PC-9 (cell line): ENCODE measurements at places on chromosomes 5 and 9. TPM values are rescaled to one million over a fixed set of nuclear protein-coding genes. Genes with fewer than 3 reads are reported as not detected.
A peak's percentile ranks its signal among the peaks of the same experiment; 100 is the strongest.

GRCh38 chr9:116280529-116280928 lies 126.9 kb downstream of the PAPPA start:
- H3K4me3 ChIP-seq: no peak overlapping the region
- no peaks in the 10 kb centered on the region for H3K27me3 ChIP-seq
- H3K36me3 ChIP-seq: no peaks in the 10 kb centered on the region

DNA sequence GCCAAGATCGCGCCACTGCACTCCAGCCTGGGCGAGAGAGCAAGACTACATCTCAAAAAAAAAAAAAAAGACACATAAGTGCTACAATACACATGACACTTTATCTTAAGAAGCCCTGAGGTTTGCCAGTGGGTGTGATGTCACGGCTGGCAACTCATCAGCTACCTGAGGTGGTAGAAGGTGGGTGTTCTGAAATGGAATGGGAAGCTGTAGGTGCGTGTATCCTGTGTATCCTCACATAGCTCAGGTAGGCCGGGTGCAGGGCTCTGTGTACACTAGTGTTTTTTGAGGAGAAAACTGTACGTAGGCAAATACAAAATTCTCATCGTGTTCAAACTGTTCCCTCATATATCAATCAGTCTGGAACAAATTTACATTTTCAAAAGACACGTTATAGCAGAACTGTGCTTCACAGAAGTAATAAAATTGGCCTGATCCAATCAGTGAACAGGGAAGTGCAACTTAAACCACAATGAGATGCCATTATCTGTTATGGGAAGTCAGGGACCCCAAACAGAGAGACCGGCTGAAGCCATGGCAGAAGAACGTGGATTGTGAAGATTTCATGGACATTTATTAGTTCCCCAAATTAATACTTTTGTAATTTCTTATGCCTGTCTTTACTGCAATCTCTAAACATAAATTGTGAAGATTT lies 10.4 kb downstream of the BICD2 start:
- H3K27me3 ChIP-seq: no peaks in the 10 kb centered on the region
- no peak overlapping the region for H3K27ac ChIP-seq
- H3K4me1 ChIP-seq: no peaks in the 10 kb centered on the region
- H3K4me3 ChIP-seq: no peak overlapping the region
- H3K36me3 ChIP-seq: no peaks in the 10 kb centered on the region; the same call in 1 of the 2 replicates

DNA sequence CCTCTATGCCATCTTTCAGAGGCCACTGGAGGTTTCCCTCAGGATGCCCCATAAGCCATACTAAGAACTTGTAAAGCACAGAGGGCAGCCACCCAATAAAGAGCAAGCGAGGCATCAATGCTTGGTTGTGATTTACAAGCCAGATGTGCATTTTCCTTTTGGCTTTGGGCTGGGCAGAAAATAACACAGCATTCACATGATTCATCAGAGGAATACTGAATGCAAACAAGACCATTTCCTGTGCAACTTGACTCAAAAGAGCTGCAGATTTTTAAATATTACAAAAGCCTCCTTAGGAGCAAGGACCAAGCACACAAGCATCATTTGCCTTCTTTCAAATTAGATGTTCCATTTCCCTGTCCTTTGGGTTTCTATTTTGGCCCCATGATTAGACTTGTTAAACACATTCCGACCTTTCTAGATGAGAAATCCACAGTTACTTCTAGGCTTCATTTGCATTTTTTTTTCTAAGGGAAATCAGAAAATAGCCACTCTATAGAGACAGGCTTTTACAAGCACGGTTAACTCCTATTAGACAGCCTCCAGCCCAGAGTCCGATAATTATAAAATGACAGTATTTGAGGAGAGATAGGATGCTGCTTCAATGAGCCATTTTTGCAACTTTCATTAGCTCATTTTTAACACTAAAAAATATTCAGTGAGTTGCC lies 207.8 kb downstream of the SEMA5A start:
- DNase-seq: no peak
- H3K4me1 ChIP-seq: peaks cover 12% of the 10 kb centered on the region
- no peaks in the 10 kb centered on the region for H3K27me3 ChIP-seq
- H3K4me3 ChIP-seq: no peak overlapping the region

DNA sequence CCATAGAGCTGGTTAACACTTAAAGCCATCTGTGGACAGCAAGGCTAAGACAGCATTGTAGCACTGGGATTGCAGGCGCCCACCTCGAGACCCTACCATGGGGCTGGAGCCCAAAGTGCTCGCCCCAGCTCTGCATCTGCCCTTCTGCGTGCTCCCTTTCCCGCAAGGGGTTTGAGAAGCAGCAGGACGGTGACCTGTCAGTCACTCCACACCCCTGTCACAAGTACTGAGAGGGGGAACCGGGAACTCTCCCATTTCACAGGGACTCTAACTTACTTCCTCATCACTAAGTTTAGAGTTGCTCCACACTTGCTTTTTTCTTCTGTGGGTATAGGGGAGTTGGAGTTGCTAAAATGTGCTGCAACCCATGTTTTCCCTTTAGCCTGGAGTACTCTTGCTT lies 273.2 kb downstream of the SMARCA2 start:
- H3K27ac ChIP-seq: no peak overlapping the region
- no peaks in the 10 kb centered on the region for H3K27me3 ChIP-seq
- H3K36me3 ChIP-seq: no peaks in the 10 kb centered on the region
- no peak overlapping the region for H3K4me3 ChIP-seq

DNA sequence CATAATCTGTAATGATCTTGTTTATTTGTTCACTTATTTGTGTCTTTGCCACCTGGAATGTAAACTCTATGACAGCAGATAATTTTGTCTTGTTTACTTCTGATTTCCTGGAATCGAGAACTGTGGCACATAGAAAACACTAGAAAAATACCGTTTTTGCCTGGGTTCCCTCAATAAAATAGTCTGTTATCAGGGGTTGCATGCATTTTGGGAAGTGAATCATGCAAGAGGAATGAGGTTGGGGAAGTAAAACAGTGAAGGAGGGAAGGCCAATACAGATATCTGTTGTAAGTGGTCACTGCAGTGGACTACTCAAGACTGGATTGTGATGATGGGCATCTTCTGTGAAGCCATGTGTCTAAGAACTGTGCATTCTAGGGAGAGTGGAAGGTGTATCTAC lies 45.2 kb upstream of the IL6ST start:
- H3K4me3 ChIP-seq: no peak overlapping the region
- H3K36me3 ChIP-seq: no peaks in the 10 kb centered on the region
- peaks cover 13% of the 10 kb centered on the region for H3K4me1 ChIP-seq

NUTM2G gene
- total RNA-seq: not detected in 2 replicates

ELOVL7 gene
- total RNA-seq: 17.2 and 24.3 TPM in 2 replicates

GABRP gene
- total RNA-seq: 2.1 and 5.2 TPM in 2 replicates

PCDHA2 gene
- not detected in 2 replicates for total RNA-seq

- H3K4me3 ChIP-seq: no peak overlapping the region
- no peak overlapping the region for H3K27ac ChIP-seq
- H3K27me3 ChIP-seq: no peaks in the 10 kb centered on the region
- no peak for DNase-seq
These were observed 42.1 kb downstream of the LRRTM2 start for GRCh38 chr5:138833080-138833479.

C5orf52 gene
- total RNA-seq: not detected in 2 replicates

DNA sequence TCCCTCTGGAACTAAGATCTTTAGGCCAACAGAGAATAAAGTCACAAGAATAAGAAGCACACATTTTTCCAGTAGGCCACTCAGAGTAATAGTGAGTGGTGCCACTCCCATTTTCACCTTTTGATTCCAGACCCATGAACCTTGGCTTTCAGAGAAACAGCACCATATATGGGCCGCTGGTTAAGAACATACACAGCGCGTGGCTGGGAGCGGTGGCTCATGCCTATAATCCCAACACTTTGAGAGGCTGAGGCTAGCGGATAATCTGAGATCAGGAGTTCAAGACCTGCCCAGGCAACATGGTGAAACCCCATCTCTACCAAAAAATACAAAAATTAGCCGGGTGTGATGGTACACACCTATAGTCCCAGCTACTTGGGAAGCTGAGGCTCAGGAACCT lies 15.6 kb upstream of the PTGES start:
- H3K4me3 ChIP-seq: no peak overlapping the region
- H3K4me1 ChIP-seq: peaks cover 21% of the 10 kb centered on the region
- H3K36me3 ChIP-seq: no peaks in the 10 kb centered on the region
- no peaks in the 10 kb centered on the region for H3K27me3 ChIP-seq

NTNG2 gene
- not detected in 2 replicates for total RNA-seq

SLC6A18 gene
- total RNA-seq: not detected in 2 replicates

STK32A gene
- total RNA-seq: not detected in 2 replicates

PRUNE2 gene
- 0.20 TPM in 1 of 2 replicates, not detected in the other for total RNA-seq

KIF24 gene
- total RNA-seq: 4.5 and 6.9 TPM in 2 replicates

CTXN3 gene
- not detected in 2 replicates for total RNA-seq

DNA sequence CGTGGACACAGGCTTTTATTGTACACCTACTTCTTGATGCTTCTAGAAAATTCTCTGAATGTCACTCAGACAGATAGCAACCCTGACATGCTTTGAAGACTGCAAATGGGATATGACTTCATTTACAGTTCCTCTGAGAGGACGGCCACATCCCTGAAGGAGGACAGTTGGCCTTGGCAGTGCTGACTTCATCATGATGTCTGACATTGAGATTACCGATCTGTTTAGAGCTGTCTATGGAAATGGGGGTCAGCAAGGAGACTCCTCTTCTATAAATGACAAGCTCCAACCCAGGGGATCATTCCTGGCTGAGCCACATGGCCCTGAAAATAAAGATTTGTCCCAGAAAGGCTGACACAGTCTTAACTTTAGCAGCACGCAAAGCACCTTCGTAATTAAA lies 75.8 kb downstream of the NUDT12 start:
- H3K27me3 ChIP-seq: no peaks in the 10 kb centered on the region
- no peaks in the 10 kb centered on the region for H3K36me3 ChIP-seq
- no peaks in the 10 kb centered on the region for H3K4me1 ChIP-seq
- DNase-seq: no peak
- no peak overlapping the region for H3K27ac ChIP-seq

DNA sequence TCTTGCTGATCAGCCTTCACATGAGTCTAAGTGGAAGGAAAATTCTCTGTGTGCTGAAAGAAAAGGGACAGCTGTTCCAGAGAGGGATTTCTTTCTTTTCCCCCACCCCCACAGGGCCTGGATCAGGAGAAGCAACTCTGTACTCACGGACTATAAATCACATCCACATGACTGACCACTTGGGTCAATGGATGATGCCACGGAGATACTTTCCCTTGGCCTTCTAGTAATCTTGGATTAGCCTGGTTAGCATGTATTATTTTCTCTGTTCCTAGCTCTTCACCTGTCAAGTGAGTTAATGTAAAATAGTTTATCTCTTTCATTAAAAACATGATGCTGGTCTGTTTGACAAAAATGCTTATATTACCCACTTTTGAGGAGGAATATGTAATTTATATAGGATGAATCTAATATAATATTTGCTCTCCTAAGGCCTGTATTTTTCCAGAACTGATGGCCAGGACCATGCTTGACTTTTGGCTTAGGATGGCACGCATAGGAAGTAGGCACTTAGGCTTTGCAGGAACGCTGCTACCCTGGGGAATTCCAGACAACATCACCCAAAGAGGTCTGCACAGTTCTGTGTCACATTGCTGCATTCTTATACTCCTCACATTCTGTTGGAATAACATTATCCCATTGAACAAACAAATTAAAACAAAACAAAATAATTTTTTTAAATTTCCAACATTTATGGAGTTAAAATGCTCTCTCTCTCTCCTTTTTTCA lies 892.1 kb downstream of the TLE1 start:
- H3K4me1 ChIP-seq: no peaks in the 10 kb centered on the region
- H3K27ac ChIP-seq: no peak overlapping the region
- no peaks in the 10 kb centered on the region for H3K27me3 ChIP-seq
- H3K4me3 ChIP-seq: no peak overlapping the region

LECT2 gene
- not detected in 2 replicates for total RNA-seq

GRCh38 chr5:10393491-10393890 lies 40.0 kb downstream of the MARCHF6 start:
- H3K4me1 ChIP-seq: no peaks in the 10 kb centered on the region
- peaks cover 58% of the 10 kb centered on the region for H3K36me3 ChIP-seq
- DNase-seq: no peak

DNA sequence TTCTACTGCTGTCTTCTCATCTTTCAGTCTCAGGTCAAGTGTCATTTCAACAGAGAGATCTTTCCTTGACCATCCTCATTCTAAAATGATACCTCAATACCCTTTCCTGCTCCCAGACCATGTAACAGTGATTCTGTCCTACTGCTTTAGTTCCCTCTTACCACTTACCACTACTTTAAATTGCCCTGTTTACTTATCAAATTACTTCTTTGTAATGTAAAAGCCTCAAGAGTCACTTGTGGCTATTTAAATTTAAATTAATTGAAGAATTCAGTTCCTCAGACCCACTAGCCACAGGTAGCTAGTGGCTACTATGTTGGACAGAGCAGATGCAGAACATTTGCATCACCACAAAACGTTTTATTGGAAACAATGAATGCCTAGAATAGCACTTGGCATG lies 217.3 kb downstream of the ADAMTS6 start:
- no peaks in the 10 kb centered on the region for H3K4me1 ChIP-seq
- no peak overlapping the region for H3K27ac ChIP-seq
- H3K4me3 ChIP-seq: no peak overlapping the region
- H3K36me3 ChIP-seq: no peaks in the 10 kb centered on the region
- H3K27me3 ChIP-seq: no peaks in the 10 kb centered on the region

TEK gene
- total RNA-seq: not detected in 2 replicates

DNA sequence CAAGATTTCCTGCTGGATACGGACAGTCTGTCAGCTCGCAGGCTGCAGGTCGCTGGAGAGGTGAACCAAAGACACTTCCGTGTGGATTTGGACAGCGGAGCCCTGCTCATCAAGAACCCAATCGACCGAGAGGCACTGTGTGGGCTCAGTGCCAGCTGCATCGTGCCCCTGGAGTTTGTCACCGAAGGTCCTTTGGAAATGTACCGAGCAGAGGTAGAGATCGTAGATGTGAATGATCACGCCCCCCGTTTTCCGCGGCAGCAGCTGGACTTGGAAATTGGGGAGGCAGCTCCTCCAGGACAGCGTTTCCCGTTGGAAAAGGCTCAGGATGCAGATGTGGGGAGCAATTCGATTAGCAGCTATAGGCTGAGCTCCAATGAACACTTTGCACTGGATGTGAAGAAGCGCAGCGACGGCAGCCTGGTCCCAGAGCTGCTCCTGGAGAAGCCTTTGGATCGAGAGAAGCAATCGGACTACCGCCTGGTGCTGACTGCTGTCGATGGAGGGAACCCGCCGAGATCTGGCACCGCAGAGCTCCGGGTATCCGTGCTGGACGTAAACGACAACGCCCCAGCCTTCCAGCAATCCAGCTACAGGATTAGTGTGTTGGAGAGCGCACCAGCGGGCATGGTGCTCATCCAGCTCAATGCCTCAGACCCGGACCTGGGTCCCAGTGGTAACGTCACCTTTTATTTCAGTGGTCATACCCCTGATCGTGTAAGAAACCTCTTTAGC lies 658 bp downstream of the PCDHGC4 start:
- H3K27me3 ChIP-seq: peaks cover 11% of the 10 kb centered on the region
- DNase-seq: no peak
- H3K4me3 ChIP-seq: no peak overlapping the region
- no peaks in the 10 kb centered on the region for H3K4me1 ChIP-seq
- H3K36me3 ChIP-seq: no peaks in the 10 kb centered on the region

GRCh38 chr5:37722236-37723161 lies 117.3 kb downstream of the GDNF start:
- no peaks in the 10 kb centered on the region for H3K36me3 ChIP-seq
- H3K27me3 ChIP-seq: no peaks in the 10 kb centered on the region
- H3K4me3 ChIP-seq: no peak overlapping the region
- H3K27ac ChIP-seq: no peak overlapping the region
- peaks cover 29% of the 10 kb centered on the region for H3K4me1 ChIP-seq
- DNase-seq: peak; percentile 93

EIF4E1B gene
- total RNA-seq: not detected in 2 replicates

- no peaks in the 10 kb centered on the region for H3K36me3 ChIP-seq
- no peak overlapping the region for H3K27ac ChIP-seq
- H3K4me3 ChIP-seq: no peak overlapping the region
- DNase-seq: no peak
- H3K4me1 ChIP-seq: no peaks in the 10 kb centered on the region
- no peaks in the 10 kb centered on the region for H3K27me3 ChIP-seq
These were observed 319.9 kb downstream of the SPOCK1 start for GRCh38 chr5:137179203-137179602.
